ENCODE measurements at places on chromosomes 3 and 15. TPM values are rescaled to one million over a fixed set of nuclear protein-coding genes. Genes with fewer than 3 reads are reported as not detected.

GRCh38 chr3:52714335-52715302, 8.7 kb downstream of the SPCS1 start:
- peak overlapping the region; percentile 40 for H3K4me3 ChIP-seq
- H3K36me3 ChIP-seq, result peaks cover 12% of the 10 kb centered on the region
- H3K4me1 ChIP-seq, result no peaks in the 10 kb centered on the region
- H3K27me3 ChIP-seq, result no peaks in the 10 kb centered on the region

GRCh38 chr3:196454935-196455334, 22.7 kb upstream of the UBXN7 start:
- no peaks in the 10 kb centered on the region for H3K4me1 ChIP-seq
- no peaks in the 10 kb centered on the region for H3K36me3 ChIP-seq
- H3K4me3 ChIP-seq, result no peak overlapping the region
- no peak overlapping the region for H3K27ac ChIP-seq
- no peaks in the 10 kb centered on the region for H3K27me3 ChIP-seq

GRCh38 chr3:39260957-39261356, 18.9 kb downstream of the CX3CR1 start:
- no peak for DNase-seq
- no peak overlapping the region for H3K4me3 ChIP-seq
- H3K36me3 ChIP-seq, result no peaks in the 10 kb centered on the region
- no peaks in the 10 kb centered on the region for H3K4me1 ChIP-seq
- peaks cover 54% of the 10 kb centered on the region for H3K27me3 ChIP-seq

DNA sequence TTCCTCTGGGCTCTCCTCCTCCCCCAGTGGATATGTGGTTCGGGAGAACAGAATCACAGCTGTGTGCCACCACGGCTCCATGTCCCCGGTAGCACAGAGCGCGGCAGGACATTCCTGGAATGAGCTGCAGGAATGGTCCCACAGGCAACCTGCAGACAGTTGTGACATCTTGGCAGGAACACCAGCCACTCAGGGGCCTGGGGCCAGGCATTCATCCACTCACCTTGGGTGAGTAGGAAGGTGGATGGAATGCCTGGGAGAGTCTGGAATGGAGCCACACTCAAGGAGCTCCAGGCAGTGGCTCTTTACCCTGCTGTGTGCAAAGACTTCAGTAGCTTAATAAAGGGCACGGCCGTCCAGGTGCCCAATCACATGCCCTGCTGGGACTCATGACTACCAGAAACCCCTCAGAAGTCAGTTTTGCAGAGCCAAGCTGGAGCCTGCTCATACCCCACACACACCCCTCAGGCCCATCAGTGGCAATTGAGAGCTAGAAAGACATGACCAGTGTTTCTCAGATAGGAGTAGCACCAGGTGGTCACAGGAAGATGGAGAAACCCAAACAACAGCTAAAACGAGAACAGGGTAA, 117.3 kb upstream of the PRR20G start:
- DNase-seq, result no peak

DNA sequence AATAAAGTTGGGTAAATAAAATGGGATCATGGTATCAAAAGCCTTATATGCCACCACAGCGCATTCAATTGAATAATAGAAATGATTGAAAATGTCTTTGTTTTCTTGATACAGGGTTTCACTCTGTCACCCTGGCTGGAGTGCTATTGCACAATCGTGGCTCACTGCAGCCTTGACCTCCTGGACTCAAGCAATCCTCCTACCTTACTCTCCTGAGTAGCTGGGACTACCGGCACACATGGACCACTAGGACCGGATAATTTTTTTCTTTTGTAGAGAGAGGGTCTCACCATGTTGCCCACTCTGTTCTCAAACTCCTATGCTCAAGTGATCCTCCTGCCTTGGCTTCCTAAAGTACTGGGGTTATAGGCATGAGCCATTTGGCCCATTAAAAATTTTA, 33.8 kb upstream of the BBX start:
- no peak for DNase-seq
- no peaks in the 10 kb centered on the region for H3K36me3 ChIP-seq
- no peak overlapping the region for H3K4me3 ChIP-seq
- no peaks in the 10 kb centered on the region for H3K4me1 ChIP-seq
- no peak overlapping the region for H3K27ac ChIP-seq

Gene SLCO2A1
- 27.9 TPM for total RNA-seq

Gene TRIM42
- not detected for total RNA-seq
